ENCODE measurements at places on chromosomes 11 and 22.

DNA sequence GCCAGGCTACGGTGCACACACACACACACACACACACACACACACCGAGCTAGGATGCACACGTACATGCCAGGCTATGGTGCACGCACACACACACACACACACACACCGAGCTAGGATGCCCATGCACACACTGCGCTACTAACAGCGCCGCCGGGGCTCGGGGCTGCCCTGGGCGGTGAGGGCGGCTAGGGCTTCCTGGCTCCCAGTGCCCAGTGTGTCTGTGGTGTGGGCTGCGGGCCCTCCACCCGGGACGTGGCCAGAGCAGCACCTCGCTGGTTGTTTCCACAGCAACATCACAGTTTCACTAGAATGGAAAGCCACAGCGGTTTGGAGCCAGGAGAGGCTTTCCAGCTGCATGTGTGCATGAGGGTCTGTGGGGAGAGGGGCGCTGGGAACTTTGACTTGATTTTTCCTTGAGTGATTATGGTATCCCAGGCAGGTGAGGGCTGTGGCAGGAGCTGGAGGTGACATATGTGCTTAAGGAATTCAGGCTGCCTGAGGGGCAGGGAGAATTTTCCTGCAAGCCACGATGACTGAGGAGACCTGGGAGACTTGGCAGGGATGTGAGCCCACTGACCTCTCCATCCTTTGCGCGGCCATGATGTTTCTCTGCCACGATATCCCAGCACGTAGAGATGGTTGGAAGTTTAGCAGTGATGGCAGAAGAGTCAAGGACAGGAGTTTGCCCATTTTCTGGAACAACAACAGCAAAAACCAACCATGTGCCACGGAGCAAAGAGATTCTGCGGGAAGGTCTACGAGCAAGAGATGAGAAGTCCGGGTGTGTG lies 195.9 kb downstream of the SNX19 start:
- DNase-seq: no peak

GRCh38 chr11:107695446-107695845 lies 16.4 kb downstream of the SLN start:
- no peak for DNase-seq

- no peak for DNase-seq
Measured at GRCh38 chr22:49014227-49015201, 813.2 kb downstream of the BRD1 start.

GRCh38 chr22:46758867-46759290 lies 3.6 kb upstream of the TBC1D22A start:
- no peak for DNase-seq

DNA sequence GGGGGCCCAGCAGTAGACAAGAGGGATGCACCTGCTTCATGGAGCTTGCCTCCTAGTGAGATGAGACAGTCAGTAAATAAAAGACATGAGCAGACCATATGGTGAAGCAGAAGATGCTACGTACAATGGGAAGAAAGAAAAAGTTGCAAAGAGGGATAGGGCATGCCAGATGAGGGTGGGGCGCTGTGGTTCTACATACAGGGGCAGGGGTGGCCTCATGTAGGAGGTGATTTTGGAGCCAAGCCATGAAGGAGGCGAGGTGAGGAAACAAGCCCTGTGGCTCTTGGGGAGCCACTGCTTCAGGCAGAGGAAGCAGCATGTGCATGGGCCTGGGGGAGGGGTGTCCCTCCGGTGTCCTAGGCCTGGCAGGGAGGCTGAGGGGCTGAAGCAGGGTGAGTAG lies 15.2 kb downstream of the NAT10 start:
- no peak for DNase-seq

DNA sequence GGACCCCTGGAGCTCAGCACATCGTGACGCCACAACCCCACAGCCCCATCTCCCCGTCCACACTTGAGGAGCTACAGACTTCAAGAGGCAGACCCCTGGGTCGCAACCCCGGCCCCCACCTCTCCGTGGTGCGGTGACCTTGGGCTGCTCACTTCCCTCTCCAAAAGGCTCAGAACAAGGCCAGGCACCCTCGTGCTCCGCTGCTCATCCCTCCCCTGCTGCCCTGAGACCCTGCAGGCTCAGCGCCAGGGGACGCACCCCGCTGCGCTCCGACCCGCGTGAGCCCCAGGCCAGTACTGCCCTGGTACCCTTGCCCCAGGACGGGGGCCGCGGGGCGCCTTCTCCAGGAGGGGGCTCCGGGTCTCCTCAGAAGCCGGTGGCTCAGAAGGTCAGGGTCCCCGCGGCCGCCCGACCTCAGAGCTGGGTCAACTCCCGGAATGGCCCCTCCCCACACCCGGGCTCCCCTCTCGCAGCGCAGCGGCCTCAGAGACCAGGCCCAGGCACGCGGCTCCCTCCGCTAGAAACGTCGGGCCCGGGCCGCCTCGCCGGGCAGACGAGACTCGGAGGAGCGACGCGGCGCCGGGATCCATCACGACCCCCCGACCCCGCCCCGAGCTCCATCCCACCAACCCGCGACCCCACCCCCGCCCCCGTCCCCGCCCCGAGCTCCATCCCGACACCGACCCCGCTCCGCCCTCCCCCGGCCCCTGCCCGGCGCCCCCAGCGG lies 563 bp downstream of the GATD1 start:
- no peak for DNase-seq

DNA sequence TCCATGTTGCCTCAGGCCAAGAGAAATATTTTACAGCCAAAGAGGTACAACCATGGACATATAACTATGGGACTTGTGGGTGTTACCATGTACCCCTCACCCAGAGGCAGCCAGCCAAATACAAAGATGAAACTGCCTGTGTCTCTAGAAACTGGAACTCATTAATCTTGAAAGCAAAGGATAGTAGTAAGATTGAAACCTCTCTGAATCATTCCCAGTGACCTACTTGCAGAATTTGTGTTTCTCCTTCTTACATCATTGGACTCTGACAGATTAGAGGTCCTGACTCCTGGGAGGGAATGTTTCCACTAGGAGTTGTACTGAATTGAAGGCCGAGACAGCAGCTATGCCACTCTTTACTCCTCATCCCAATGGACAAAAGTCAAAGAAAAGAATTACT lies 257.4 kb upstream of the UBASH3B start:
- DNase-seq: no peak

GRCh38 chr11:75238595-75239440 lies 1.8 kb upstream of the TPBGL start:
- no peak for DNase-seq

DNA sequence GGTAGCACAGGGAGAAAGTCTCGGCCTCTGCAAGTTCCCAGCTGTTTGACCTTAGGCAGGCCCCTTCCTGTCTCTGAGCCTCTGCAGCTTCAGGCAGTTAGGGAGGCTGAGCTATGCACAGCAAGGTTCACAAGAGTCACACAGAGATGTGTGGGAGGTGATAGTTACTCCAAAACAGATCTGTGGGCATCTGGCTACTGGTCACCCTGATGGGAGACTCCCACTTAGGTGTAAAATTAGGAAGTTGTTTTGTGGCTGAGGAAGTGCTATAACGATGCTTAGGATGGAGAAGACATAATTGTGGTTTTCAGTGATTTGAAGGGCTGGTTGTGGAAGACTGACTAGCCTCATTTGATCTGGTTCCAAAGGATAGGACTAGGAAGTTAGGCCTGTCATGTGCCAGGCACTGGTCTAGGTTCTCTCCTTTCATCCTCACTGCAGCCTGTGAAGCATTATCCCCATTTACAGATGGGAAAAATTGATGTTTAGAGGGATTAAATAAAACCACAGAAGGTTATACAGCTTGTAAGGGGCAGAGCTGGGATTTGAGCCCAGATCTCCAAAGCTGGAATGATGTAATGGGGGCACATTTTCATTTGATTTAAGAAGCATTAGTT lies 13.5 kb downstream of the ACO2 start:
- DNase-seq: no peak

Measured in kidney epithelial cell (primary cell).